B cell (primary cell): ENCODE measurements at places on chromosomes 3 and 15. TPM values are rescaled to one million over a fixed set of nuclear protein-coding genes. Genes with fewer than 3 reads are reported as not detected.

DNA sequence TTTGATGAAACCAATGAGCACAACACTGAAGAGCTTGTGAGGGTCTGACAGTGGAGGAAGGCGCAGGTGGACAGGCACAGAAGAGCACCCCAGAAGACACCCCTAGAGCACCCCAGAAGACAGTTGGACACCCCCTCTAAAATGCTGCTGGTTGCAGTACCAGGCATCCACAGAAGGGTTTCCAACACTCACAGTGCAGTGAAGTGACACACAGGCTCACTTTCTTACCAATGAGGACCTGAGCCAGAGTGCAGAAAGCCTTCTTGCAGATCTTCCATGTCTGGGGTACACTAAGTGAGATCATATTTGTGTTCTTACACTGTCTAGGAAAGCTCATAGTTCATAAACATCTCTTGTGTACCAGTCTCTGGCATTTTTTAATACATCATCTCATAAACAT is 27.6 kb downstream of the CCNL1 start:
- no peak for DNase-seq

- DNase-seq = no peak
These were observed 318.4 kb upstream of the COL8A1 start for GRCh38 chr3:99319961-99320360.

DNA sequence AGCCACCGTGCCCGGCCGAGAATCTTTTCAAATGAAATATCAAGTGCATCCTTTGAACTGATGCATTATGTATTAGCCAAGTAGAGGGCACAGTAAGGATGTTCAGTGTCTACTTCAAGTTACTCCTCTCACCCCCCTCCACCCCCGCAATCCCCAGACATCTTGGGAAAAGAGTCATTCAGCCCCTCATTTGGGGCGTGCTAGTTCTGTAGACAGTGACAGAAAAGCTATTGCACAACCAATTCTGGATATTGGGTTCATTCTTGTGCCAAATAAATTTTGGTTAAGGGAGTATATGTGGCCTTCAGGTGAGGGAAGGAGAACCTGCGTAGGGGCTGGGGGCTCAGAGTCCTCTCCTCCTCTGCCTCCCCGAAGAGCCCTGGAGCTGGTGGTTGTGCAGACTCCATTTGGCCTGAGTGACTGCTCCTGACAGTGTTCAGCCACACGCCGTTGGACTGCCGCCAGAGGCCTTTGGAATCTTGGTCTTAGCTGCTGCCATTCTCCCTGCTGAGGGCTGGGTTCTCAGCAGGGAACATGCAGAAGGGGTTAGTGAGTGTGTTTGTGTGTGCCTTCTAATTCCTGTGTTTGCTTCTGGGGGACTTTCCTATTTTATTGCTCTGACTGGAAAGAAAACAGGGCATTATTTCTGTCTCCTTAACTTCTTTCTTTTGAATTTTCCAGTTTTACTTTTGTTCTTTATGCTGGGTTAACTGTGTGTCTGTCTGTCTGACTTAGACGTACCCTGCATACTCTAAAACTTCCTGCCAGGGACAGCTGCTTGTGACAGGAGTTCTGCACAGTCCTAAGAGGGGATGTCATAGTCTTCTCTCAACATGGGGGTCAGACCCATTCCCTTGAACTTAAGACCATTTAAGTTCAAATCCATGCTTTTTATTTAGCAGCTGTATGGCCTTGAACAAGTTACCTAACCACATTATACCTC is 21.0 kb downstream of the RARB start:
- DNase-seq = no peak

Gene SPSB4
- not detected in 2 replicates for total RNA-seq

Gene KNG1
- not detected in 2 replicates for total RNA-seq

Gene KIF15
- 1.4 and 2.2 TPM in 2 replicates for total RNA-seq

DNA sequence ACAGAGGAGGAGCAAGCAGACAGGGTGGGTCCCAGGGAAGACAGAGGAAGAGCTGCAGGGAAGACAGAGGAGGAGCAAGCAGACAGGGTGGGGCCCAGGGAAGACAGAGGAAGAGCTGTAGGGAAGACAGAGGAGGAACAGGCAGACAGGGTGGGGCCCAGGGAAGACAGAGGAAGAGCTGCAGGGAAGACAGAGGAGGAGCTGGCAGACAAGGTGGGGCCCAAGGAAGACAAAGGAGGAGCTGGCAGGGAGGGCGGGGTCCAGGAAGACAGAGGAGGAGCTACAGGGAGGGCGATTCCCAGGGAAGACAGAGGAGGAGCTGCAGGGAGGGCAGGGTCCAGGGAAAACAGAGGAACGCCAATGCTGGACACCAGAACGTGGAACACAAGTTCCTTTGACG is 66.5 kb downstream of the PLXNA1 start:
- no peak for DNase-seq

DNA sequence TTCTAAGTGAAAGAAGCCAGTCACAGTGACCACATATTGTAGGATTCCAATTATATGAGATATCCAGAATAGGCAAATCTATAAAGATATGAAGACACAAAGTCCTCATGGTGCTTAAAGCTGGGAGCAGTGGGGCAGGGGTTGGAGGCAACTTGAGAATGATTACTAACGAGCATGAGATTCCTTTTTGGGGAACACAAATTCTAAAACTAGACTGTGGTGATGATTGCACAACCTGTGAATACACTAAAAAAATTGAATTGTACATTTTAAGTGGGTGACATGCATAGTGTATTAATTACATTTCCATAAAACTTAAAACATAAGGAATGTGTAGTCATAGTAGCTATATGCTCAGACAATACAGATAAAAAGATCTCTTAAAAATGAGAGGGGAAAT is 103.2 kb downstream of the DPH6 start:
- DNase-seq = no peak

- DNase-seq = no peak
These were observed 95.0 kb upstream of the MRPL3 start for GRCh38 chr3:131597816-131598215.

Gene SGO1
- 6.4 and 6.7 TPM in 2 replicates for total RNA-seq

DNA sequence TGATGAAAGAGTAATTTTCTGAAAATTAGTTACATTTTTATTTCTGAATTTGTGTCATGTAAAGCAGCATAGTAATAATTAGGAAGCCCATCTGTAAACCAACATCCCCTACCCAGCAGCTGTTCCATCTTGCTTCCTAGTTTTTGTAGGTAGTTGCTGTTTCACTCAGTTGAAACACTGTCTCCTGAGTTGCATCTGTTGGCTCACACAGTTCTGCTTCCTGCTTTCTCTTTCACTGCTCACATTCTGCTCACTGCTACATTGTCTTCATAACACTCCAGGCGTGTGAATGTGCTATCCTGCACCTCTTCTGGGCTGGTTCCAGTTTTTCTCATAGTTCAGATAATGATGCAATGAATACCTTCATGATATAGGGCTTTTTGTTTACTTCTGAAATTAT is 123.4 kb downstream of the EPHB1 start:
- DNase-seq = no peak

- no peak for DNase-seq
These were observed 165.4 kb downstream of the MBNL1 start for GRCh38 chr3:152434142-152434541.
